H7 (cell line): ENCODE measurements at places on chromosomes 5 and 9. TPM values are rescaled to one million over a fixed set of nuclear protein-coding genes. Genes with fewer than 3 reads are reported as not detected.

- DNase-seq, result peak; percentile 44
These were observed 75.4 kb downstream of the OSMR start for GRCh38 chr5:38921174-38921573.

- DNase-seq, result peak; percentile 12
These were observed 4.7 kb downstream of the PDLIM4 start for GRCh38 chr5:132261881-132262845.

DNA sequence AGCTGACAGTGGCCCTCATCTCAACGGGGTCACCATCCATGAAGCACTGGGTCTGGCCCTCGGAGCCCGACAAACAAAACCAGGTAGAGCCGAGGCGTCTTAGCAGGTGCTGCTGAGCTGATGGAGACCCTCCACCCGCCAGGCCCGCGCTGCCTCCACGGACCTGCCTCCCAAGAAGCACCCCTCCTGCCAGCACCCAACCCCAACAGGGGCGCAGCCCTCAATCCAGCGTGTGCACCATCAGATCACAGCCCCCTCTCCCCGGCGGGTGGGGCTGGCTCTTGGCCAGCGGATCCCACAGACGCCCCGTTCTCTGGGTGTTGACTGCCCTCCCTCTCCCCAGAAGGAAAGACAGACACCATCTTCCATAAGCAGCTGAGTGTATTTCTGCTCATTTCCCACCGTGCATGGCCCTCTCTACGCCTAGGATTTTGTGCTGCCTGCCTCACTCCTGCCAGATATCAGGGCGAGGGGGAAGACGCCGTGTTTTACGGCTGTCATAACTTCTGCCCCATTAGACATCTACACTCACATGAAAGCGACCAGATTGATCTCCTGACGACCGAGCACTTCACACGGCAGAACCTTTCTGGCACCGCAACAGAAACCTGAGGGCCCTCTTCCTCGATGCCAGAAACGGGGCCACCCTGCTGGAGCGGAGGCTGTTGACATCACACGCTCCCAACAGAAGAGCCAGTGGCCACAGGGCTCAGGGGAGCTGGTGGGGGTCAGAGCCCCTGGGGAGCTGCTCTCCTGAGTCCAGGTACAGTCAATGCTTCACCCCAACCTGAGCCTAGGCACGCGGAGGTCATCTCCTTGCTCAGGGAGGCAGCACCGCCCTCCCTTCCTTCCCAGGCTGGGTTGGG lies 12.4 kb downstream of the NACC2 start:
- peak; percentile 57 for DNase-seq

GRCh38 chr9:84709056-84709455 lies 39.5 kb downstream of the NTRK2 start:
- no peak for DNase-seq

DNA sequence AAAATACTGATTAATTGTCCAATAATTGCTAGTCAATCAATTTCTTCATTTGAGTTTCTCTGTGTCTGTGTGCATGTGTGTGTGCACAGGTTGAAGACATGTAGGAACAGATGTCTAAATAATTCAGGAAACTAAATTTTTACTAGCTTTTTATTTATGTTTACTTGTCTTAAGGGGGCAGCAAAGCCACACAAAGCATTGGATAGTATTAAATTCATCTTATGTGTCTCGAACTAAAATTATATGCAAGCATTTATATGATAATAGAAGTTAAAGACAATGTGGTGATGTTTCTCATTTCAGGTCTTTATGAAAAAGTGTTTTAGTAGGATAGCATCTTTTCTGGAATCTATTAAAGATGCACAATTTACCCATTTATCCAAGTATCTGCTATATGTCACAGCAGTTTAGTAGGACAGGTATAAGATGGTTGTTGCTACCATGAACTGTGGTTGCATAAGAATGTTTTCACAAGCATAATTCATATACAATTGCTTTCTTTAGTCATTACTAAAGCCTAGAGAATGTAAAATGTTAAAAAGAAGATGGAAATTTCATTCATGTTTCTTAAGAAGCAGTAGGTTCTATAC lies 784.6 kb upstream of the NUDT12 start:
- no peak for DNase-seq

GRCh38 chr5:90844931-90845330 lies 286.3 kb downstream of the ADGRV1 start:
- no peak for DNase-seq

DNA sequence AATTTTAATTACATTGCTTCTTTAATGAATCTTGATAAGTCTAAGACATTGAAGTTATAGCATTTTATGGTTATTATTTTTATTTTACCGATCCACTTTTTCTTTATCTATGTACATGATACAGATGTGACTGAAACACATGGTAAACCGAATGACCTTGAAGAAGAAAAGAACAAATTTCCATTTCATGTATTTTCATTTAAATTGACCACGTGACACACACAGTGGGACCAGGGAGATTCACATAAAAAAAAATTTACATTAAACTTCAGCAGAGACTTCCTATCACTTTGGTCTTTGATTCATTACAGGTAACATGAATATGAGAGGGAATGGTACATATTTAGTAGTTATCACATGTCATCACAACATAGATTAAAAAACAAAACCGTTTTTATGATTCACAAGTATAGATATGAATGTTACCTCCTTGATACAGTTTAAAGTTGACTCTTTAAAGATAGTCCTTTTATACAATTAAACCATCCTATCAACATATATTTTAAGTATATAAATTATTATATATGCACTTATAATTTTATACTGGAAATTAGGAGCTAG lies 133.1 kb downstream of the ZCCHC7 start:
- DNase-seq, result no peak

DNA sequence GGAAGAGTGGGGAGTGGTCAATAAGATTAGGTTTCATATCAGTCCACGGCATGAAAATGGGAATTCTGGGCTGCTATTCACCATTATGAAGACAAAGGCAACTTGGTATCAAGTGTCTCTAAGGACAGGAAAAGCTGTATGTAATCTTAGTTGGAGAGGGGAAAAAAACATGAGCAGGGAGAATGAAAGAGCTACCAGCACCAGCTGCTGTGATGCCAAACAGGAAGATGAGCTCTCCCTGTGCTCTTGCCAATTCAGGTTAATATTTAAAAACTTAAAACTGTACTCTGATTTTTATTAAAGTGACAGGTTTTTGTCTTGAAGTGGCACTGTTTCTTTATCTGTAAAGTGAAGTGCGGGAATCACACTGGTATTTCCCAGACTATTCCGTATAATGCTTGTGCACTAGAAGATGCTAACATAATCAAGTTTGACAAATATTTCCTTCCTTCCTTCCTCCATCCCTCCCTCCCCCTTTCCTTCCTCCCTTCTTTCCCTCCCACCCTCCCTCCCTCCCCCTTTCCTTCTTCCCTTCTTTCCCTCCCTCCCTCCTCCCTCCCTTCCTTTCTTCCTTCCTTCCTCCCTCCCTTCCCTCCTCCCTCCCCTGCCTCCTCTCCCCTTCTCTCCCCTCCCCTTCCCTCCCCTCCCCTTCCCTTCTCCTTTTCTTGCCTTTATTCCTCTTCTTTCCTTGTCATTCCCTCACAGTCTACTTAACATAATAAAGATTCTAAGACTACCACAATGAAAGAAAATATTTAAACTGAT lies 1383.0 kb upstream of the C9orf72 start:
- DNase-seq, result no peak

DNA sequence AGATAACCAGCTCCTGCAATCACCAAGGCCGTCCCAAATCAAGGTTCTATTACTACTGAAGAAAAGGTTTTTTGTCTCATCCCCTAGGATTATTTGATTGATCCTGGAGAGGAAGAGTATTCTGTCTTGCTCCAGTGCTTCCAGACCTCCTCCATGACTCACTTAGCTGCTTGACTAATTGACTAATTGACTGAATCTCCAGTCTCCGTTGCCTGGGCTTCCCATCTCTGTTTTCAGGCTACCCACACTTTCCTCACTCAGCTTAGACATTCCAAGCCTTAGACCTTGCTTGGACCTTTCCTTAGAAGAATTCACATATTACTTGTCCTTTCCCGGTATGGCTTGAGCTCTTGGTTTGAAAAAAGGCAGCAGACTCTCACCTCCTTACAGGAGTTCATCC lies 60.6 kb downstream of the FRMD3 start:
- no peak for DNase-seq

Gene IL4
- total RNA-seq, result not detected in 2 replicates

Gene TMEM171
- total RNA-seq, result 2.7 and 4.8 TPM in 2 replicates

Gene PPP2R2B
- 60.2 and 75.5 TPM in 2 replicates for total RNA-seq

Gene TAF11L10
- not detected in 2 replicates for total RNA-seq

Gene UGT3A1
- 0.87 and 2.1 TPM in 2 replicates for total RNA-seq

Gene GFPT2
- total RNA-seq, result 91.6 and 125 TPM in 2 replicates

Gene SMIM33
- total RNA-seq, result not detected in 2 replicates

Gene INSL4
- not detected in 2 replicates for total RNA-seq
